NCI-H524 treated with DMSO at 0.1 percent for 48 hours (cell line): ENCODE measurements at places on chromosomes 16 and 17.

DNA sequence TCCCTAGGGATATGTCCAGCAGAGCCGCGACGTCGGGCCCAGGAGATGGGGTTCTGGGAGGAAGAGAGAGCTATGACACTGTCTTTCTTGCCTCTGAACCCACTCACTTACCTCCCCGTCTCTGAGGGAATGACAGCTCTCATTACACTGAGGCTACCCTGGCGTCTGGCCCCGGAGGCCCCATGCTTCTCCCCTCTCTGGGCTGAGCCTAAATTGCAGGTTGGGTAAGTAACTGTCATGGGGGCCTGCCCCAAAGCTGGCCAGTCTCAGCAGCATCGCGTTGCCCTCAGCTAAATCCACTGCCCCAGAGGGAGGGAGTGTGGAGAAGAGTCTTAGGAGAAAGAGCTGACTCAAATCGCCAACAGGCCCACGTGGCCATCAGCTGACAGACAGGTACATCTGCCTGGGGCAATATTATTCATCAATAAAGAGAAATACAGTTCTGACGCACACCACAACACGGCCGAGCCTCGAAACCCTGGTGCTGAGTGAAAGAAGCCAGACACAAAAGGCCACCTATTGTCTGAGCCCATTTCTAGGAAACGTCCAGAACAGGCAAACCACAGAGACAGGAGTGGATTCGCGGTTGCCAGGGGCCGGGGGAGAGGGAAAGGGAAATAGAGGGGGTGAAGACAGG, 156.4 kb downstream of the C16orf95 start:
- no peak for DNase-seq

GRCh38 chr16:71672803-71673581, 47.0 kb downstream of the MARVELD3 start:
- no peak for DNase-seq

DNA sequence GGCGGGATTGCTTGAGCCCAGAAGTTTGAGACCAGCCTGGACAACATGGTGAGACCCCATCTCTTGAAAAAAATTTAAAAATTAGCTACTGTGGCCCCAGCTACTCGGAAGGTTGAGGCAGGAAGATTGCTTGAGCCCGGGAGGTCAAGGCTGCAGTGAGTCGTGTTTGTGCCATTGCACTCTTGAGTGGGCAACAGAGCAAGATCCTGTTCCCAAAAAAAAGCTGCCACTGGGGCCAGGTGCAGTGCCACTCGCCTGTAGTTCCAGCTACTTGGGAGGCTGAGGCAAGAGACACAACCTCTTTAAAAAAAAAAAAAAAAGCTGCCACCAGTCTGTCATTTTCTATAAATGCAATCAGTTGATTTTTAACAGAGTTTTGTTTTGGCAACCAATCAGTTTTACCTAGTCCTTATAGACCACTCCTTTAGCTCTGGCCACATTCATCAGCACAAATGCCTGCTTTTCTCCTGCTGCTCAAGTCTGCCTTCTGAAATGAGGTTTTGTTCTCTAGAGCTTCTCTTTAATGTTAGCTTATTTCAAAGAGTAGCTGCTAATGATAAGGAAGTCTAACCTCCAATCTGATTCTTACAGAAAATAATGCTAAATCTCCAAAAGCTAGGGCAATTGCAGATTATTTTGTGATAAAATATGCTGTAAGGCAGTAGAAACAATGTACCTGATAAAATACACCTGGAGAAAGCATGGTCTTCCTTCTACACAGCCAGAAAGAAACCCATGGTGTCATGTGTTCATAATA, 64.8 kb downstream of the TUBD1 start:
- DNase-seq, result no peak

DNA sequence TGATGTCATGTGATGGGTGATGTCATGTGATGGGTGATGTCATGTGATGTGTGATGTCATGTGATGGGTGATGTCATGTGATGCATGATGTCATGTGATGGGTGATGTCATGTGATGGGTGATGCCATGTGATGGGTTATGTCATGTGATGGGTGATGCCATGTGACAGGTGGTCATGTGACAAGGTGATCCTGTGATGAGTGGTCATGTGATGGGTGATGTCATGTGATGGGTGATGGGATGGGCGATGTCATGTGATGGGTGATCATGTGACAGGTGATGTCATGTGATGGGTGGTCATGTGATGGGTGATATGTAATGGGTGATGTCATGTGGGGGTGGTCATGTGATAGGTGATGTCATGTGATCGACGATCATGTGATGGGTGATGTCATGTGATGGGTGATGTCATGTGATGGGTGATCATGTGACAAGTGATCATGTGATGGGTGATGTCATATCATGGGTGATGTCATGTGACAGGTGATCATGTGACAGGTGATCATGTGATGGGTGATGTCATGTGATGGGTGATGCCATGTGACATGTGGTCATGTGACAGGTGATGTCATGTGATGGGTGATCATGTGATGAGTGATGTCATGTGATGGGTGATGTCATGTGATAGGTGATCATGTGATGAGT, 17.2 kb downstream of the CD300LB start:
- no peak for DNase-seq

- DNase-seq, result no peak
These were observed 125.2 kb upstream of the SOX9 start for GRCh38 chr17:71995590-71995989.
